ENCODE measurements at places on chromosomes 6 and 20. TPM values are rescaled to one million over a fixed set of nuclear protein-coding genes. Genes with fewer than 3 reads are reported as not detected.

DNA sequence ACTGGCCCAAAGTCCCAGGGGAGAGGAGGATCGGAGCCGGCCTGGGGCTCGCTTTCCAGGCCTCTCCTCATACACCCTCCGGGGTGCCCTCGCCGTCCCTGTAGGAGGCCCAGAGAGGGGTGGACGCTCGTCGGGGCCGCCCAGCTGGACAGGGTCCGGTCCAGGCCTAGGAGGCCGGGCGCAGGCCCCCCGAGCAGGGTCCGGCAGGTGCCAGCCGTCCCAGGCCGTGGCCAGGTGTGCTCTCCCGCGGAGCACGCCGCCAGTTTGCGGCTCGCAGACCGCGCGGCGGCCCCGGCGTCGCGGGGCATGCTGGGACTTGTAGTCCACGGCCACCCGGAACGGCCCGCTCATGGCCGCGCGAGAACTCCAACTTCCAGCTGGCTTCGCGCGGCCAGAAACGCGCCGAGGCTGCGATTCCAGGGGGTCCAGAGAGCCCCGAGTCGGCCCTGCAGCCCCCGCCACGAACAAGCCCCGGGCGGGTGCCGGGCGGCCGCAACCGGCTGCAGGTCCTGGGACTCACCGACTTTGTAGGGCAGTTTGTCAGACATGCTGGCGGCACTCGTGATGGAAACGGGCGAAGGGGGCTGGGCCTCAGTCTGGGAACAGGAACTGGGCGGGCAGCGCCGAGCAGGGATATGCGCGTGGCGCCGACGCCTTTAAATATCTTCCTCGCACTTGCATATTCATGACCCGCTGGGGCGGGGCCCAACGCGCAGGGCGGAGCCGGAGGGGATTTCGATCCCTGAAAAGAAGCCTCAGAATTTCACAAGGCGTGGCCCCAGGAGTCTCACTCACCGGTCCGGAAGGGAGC is at the start of gene AHCY:
TSS of gene AHCY (minus strand) at position 633 of the 811 bp plus-strand sequence. CDS start at position 548, 85 bp downstream.
- no peak within 1 kb of the TSS for H3K4me3 ChIP-seq
- no peaks in the 10 kb centered on the region for H3K27me3 ChIP-seq
- H3K27ac ChIP-seq, result peak within 1 kb of the TSS; percentile 83
- peak; percentile 98 for DNase-seq
- no peaks in the 10 kb centered on the region for H3K36me3 ChIP-seq
- no peaks in the 10 kb centered on the region for H3K4me1 ChIP-seq

- H3K4me3 ChIP-seq, result no peak overlapping the region
- H3K4me1 ChIP-seq, result no peaks in the 10 kb centered on the region
- no peaks in the 10 kb centered on the region for H3K27me3 ChIP-seq
- no peak for DNase-seq
- no peak overlapping the region for H3K27ac ChIP-seq
Observed at GRCh38 chr6:10589429-10589727, 68.2 kb downstream of the GCNT2 start.

- no peaks in the 10 kb centered on the region for H3K27me3 ChIP-seq
- no peaks in the 10 kb centered on the region for H3K4me1 ChIP-seq
- no peaks in the 10 kb centered on the region for H3K36me3 ChIP-seq
- DNase-seq, result no peak
Observed at GRCh38 chr6:23447731-23448130, 678.3 kb upstream of the NRSN1 start.

DNA sequence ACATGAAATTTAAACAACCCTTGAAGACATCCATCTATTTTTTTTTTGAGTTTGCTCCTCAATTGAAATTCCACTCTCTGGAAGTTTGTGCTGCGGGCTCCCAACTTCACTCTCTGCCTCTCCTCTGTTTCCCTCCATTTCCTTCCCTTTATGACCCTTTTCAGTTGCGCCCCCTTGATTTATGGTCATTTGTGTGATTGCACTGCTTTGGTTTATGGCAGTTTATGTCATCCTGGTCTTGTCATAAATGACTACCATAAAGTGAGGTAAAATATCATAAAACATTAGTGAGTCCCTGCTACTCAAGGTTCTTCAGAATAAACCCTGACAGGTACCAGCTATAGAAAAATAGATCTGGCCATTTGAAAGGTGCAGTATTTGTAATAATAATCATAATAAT is 348.3 kb upstream of the ZFP64 start:
- H3K36me3 ChIP-seq, result no peaks in the 10 kb centered on the region
- H3K27me3 ChIP-seq, result no peaks in the 10 kb centered on the region
- no peak overlapping the region for H3K4me3 ChIP-seq
- H3K4me1 ChIP-seq, result no peaks in the 10 kb centered on the region

DNA sequence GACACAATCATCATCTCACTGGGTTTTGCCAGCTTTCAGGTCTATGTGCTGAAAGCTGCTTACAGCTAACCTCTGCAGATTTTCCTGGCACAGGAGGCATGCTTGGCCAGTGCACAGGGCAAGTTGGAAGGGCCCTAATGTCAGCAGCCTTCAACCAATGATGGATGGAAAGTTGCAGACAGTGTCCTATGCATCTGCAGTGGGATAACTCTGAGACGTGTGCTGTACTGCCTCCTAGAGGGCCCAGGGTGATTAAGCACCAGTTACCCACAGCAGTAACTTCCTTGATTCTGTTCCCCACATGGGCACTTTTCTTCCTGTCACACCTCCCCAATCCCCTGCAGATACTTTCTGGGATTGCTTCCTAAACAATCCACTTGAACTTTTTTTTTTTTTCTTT is 38.6 kb downstream of the OVOL2 start:
- H3K27me3 ChIP-seq, result no peaks in the 10 kb centered on the region
- H3K4me3 ChIP-seq, result no peak overlapping the region
- DNase-seq, result peak; percentile 34
- no peak overlapping the region for H3K27ac ChIP-seq
- H3K36me3 ChIP-seq, result no peaks in the 10 kb centered on the region
- H3K4me1 ChIP-seq, result no peaks in the 10 kb centered on the region

DNA sequence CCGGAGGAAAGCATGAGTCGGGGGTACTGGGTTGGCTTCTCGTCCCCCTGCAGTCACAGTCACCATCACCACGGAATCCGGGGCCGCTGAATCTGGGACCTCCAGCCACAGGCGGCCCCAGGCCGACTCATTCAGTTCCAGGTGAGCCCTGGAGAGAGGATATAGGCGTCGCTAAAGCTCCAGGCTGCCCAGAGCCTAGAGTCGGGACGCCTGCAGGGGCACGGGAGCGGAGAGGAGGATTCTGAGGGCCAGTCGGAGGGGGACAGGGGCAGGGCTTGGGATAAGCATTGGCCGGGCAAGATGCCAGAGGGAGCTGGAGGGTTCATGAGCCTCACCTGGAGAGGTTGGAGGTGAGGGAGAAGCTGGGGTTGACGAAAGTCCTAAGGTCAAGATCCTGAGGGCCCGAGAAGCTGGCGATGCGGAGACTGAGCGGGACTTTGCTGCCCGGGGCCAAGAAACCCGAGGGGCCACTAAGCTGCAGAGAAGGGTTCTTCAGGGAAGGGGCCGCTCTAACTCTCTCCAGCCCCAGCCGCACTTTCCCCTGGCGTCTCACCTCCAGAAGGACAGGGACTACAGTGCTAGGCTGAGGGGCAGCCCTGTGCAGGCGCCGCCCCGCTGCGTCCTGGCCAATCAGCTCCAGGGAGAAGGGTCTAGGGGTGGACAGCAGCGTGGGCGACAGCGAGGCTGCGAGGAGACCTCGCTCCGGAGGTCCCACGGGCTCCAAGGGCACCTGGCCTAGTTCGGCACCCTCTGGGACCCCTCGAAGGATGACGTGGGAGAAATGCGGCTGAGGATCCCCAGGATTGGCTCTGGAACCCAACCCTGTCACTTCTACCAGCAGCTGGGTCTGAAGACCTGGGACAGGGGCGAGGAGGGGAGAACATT is 3.7 kb downstream of the SAPCD1 start:
- no peak overlapping the region for H3K4me3 ChIP-seq
- H3K27me3 ChIP-seq, result no peaks in the 10 kb centered on the region
- no peak overlapping the region for H3K27ac ChIP-seq
- DNase-seq, result no peak

Gene SLC22A1
- 1.4 TPM for total RNA-seq

GRCh38 chr6:21323577-21323976 is 270.0 kb upstream of the SOX4 start:
- no peak for DNase-seq
- H3K4me3 ChIP-seq, result no peak overlapping the region

DNA sequence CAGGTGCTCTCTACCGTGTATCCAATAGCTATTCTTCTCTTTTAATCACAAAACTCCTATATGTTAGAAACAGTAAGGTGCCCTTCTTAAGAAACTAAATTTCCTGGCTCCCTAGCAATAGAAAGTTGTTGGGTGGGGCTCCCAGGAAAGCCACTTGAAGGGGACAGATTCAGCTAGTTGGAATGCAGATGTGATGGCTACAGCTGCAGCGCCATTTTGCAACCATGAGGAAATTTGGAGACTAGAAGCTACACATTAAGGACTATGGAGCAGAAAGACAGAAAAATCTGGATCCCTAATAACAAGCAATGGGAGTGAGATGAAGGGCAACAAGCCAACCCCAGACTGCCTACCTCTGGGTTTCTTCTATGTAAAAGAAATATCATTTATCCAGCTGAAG is 108.8 kb upstream of the AFDN start:
- no peak overlapping the region for H3K4me3 ChIP-seq
- H3K27me3 ChIP-seq, result peaks cover 86% of the 10 kb centered on the region
- H3K4me1 ChIP-seq, result no peaks in the 10 kb centered on the region
- H3K27ac ChIP-seq, result no peak overlapping the region

DNA sequence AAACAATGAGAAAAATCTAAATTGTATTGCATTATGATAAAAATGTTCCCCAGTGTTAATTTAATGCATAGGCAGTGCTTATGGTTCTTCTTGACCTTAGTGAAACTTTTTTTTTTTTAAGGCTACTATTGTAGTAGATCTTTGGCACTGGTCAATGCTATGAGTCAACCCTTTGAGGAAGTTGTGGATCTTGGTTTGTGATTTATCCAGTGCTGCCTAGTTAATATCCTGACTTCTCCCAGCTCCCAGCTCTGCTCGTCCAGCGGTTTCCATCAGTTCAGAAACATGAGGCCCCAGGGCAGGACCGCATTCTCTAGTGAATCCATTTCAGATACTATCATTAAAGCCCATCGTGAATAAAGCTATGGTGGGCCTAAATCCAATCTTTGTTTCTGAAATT is 364.5 kb upstream of the JARID2 start:
- H3K27me3 ChIP-seq, result no peaks in the 10 kb centered on the region
- H3K4me1 ChIP-seq, result peaks cover 34% of the 10 kb centered on the region
- peaks cover 5% of the 10 kb centered on the region for H3K36me3 ChIP-seq
- H3K27ac ChIP-seq, result no peak overlapping the region
- peak; percentile 82 for DNase-seq
- H3K4me3 ChIP-seq, result no peak overlapping the region

- no peak overlapping the region for H3K27ac ChIP-seq
- H3K36me3 ChIP-seq, result no peaks in the 10 kb centered on the region
- no peak overlapping the region for H3K4me3 ChIP-seq
- H3K27me3 ChIP-seq, result no peaks in the 10 kb centered on the region
- peaks cover 5% of the 10 kb centered on the region for H3K4me1 ChIP-seq
- peak; percentile 66 for DNase-seq
Observed at GRCh38 chr6:38012573-38012972, 193.0 kb downstream of the ZFAND3 start.

- H3K27me3 ChIP-seq, result peaks cover 12% of the 10 kb centered on the region
- H3K36me3 ChIP-seq, result no peaks in the 10 kb centered on the region
- H3K4me3 ChIP-seq, result no peak overlapping the region
- DNase-seq, result no peak
- no peak overlapping the region for H3K27ac ChIP-seq
Observed at GRCh38 chr20:22977047-22977785, 57.9 kb upstream of the SSTR4 start.

Gene BMP6
- 0.56 TPM for total RNA-seq

DNA sequence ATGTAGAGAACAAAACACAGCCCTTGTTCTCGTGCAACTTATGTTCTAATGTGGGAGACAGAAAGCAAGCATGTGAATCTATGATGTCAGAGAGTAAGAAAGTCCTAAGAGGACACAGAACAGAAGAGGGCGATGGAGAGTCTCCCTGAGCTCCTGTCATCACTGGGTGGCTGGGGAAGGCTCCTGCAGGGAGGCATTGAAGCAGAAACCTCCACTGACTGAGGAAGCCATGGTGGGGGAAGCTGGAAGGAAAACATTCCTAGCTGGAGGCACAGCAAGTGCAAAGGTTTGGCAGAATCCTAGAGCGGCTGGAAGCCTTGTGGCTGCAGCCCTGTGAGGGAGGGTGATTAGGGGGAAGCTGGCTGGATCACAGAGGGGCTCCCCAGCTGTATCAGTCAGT is 248.0 kb downstream of the CDH26 start:
- no peaks in the 10 kb centered on the region for H3K4me1 ChIP-seq
- no peaks in the 10 kb centered on the region for H3K36me3 ChIP-seq
- DNase-seq, result peak; percentile 52
- H3K27ac ChIP-seq, result no peak overlapping the region
- peaks cover 11% of the 10 kb centered on the region for H3K27me3 ChIP-seq
- H3K4me3 ChIP-seq, result no peak overlapping the region

Gene PAK5
- total RNA-seq, result not detected

Gene ZNF341
- 2.5 TPM for total RNA-seq

DNA sequence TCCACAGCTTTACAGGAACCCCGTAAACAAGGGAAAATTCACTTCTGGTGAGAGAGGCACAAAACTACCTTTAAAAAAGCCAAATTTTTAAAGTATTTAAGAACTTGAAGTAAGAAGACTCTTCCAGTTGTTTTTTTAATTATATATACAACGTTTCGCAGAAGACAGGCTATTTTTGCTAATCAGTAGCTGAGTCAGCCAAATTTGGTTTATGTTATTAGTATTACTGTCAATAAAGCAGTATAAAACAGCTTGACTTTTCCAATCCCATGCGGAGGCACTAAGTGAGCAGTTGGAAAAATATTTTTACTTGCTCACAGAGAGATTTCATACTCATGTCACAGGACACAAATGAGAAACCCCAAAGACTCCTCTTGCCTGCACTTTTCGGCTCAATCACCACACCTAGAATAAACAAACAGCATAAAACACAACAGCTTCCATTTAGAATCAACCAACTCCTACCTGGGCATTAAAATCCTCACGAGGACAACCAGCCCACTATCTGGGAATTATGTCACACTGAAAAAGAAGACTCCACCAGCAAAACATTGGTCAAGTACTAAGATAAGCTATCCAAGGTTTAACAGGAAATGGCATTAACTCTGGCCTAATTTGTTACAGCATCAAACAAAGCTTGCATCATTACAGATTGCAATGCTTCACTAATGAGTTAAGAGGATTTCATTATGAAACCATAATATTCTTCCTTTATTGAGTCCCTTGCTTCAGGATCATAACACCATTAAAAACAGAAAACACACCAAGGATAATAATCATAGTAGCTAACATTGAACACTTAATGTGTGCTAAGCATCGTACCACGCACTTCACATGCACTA is 26.3 kb downstream of the ELOVL5 start:
- H3K4me1 ChIP-seq, result peaks cover 40% of the 10 kb centered on the region
- DNase-seq, result no peak

Gene LY6G6C
- total RNA-seq, result not detected

GRCh38 chr20:5652626-5653553 is 97.3 kb upstream of the SHLD1 start:
- H3K27me3 ChIP-seq, result no peaks in the 10 kb centered on the region
- H3K27ac ChIP-seq, result peak overlapping the region; percentile 96
- H3K4me3 ChIP-seq, result peak overlapping the region; percentile 25
- H3K36me3 ChIP-seq, result peaks cover 1% of the 10 kb centered on the region
- peaks cover 45% of the 10 kb centered on the region for H3K4me1 ChIP-seq

Gene LSM14B
- 35.1 TPM for total RNA-seq

Data from MCF 10A (cell line).